ENCODE measurements at places on chromosomes 6 and 20. TPM values are rescaled to one million over a fixed set of nuclear protein-coding genes. Genes with fewer than 3 reads are reported as not detected.

Gene COL21A1
- total RNA-seq = 91.7 TPM

Gene PPP1R11
- 17.8 TPM for total RNA-seq

Gene LTB
- total RNA-seq = 3.1 TPM

Gene PGC
- 0.18 TPM for total RNA-seq

Gene BPI
- 6.4 TPM for total RNA-seq

Gene TSHZ2
- total RNA-seq = 21.8 TPM

Gene TBC1D22B
- 9.7 TPM for total RNA-seq

Gene TOX2
- 1.2 TPM for total RNA-seq

Gene MUC22
- not detected for total RNA-seq

Gene OGFRL1
- total RNA-seq = 14.2 TPM

Gene SYCP2L
- total RNA-seq = 3.7 TPM

Gene EPHA7
- total RNA-seq = 29.5 TPM

Gene RNF144B
- 41.0 TPM for total RNA-seq

Gene HLA-F
- 31.5 TPM for total RNA-seq

Gene POM121L2
- not detected for total RNA-seq

Gene PI3
- not detected for total RNA-seq

Gene LBP
- total RNA-seq = not detected

Gene ARHGAP40
- 0.53 TPM for total RNA-seq

Gene ARFGEF3
- total RNA-seq = 8.1 TPM

Gene IPCEF1
- total RNA-seq = 8.8 TPM

Gene SLC32A1
- 1.3 TPM for total RNA-seq

Gene CEBPB
- total RNA-seq = 20.6 TPM

Gene TRIM31
- not detected for total RNA-seq

Gene TMC2
- not detected for total RNA-seq

Gene STX11
- total RNA-seq = 6.8 TPM

Gene HDGFL1
- not detected for total RNA-seq

Gene OR2H1
- total RNA-seq = not detected

Gene MEI4
- total RNA-seq = 1.2 TPM

Gene ATP9A
- 59.3 TPM for total RNA-seq

Gene SAMD10
- total RNA-seq = 6.5 TPM

Gene BCAS1
- total RNA-seq = 3.3 TPM

Gene LCA5
- 9.3 TPM for total RNA-seq

Gene NOTCH4
- 22.2 TPM for total RNA-seq

Gene PTCHD4
- 2.1 TPM for total RNA-seq

Gene FGD2
- 10.9 TPM for total RNA-seq

Gene SEC23B
- total RNA-seq = 58.0 TPM

Gene SLCO4A1
- total RNA-seq = 7.5 TPM

Gene ALDH5A1
- 21.0 TPM for total RNA-seq

Gene IRAK1BP1
- 11.6 TPM for total RNA-seq

Gene NMBR
- 0.29 TPM for total RNA-seq

Gene RFX6
- total RNA-seq = not detected

Gene RRAGD
- total RNA-seq = 57.9 TPM

Gene CNR1
- total RNA-seq = 0.53 TPM
